Activated gamma-delta T cell treated with Interleukin-2 at 50 U/mL for 16 hours (primary cell): ENCODE measurements at places on chromosomes 1 and 21.

DNA sequence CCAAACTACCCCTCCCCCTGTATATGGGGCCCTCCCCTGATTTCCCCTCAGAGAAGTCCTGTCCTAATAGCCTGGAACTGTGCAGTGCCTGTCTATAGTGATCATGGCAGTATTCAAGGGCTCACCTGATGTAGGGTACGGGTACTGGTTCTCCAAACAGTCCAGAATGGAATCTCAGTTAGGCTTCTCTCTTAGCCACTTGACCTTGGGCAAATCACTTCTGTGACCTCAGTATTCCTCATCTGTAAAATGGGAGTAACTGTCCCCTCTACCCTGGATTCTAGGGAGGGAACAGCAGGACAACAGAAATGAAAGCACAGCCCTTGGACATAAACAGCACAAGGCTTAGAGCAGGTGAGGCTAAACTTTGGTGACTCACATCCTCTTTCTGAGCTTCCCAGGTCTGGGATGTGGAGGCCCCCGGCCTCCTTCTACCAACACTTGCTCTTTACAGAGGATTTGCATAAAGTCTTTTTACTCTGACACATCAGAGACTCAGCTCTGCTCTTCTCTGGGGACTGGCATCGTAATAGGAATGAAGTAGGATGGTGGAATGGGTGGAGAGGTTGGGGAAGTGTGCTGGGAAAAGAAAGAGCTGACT is 20.0 kb upstream of the PDZK1IP1 start:
- no peak for DNase-seq

- DNase-seq: no peak
These were observed 23.9 kb downstream of the TRPM2 start for GRCh38 chr21:44377201-44377921.

DNA sequence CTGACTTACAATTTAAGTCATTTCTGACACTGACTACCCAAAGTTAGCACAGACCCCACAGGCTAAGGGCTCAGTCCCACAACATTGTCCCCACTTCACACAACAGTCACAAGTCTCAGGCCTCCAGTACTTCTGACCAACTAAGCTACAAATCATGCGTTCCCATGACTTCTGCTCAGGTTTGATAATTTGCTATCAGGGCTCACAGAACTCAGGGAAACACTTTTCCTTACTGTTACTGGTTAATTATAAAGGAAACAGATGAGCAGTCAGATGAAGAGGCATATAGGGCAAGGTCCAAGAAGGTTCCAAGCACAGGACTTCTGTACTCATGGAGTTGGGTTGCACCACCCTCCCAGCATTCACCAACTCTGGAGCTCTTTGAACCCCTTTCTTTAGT is 151.2 kb upstream of the TNR start:
- no peak for DNase-seq

DNA sequence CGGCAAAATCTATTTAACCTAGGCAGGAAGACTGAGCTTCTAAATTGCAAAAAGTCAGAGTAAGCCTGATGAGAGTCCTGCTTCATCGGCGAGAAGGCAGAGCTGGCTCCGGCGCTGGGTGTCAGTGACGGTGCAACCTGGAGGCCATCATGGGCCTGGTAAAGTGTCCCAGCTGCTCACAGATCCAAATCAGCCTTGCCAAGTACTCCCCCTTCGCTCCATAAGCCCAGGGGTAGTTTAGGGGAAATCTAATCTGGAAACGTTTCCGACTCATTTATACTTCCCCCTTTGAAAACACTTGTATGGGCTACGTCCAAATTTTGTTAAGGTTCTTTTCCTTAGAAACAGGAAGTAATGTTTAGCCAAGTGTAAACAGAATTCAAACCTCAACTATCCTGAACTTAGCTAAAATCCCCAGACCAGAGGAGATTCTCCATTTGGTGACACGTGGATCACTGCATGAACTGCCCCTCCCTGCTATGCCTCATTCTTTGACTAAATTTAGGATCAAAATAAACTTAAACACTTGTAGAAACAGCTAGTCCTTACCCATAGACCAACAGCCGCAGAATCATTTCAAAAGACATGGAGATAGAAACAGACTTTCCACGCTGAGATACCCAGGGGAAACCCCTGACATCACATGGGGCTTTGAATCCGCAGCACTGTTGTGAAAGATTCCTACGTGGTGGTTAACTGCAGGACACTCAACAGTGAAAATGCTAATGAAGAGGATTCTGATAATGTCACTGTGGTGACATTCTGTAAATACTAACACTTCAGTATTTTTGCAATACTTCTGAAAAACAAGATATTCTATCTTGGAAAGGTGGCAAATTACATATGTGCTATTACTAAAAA is 172.7 kb downstream of the TGFBR3 start:
- peak; percentile 35 for DNase-seq

GRCh38 chr21:45998276-45998701 is 16.7 kb downstream of the COL6A1 start:
- DNase-seq: no peak

DNA sequence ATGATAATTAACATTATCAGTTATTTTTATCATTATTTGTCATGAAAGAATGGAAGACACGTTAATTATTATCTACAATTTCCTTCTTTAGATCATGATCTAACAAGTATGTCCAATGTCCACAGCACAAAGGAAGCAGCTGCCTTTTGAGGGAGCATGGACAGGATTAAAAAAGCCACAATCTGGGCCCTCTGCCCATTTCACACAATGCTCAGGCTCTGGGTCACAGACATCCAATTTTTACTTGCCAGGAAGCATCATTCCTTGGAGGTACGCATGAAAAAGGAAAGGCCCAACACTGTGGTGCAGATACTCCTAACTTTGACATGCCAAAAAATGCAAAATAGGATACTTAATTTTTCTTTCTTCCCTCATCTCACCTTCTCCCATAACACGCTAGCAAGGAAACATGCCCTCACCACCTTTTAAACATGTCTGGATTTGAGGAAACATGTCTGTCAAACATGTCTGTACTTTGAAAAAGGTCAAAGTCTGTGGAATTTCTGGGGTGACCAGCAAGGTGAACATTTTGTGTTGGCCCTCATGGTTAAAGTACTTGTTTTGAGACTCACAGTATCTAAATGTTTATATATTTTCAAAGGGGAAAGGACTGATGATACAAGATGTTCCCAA is 40.0 kb downstream of the GADD45A start:
- DNase-seq: no peak

GRCh38 chr1:18360251-18360650 is 120.5 kb upstream of the KLHDC7A start:
- DNase-seq: no peak

- no peak for DNase-seq
These were observed 99.0 kb downstream of the KCNN3 start for GRCh38 chr1:154770897-154771594.

DNA sequence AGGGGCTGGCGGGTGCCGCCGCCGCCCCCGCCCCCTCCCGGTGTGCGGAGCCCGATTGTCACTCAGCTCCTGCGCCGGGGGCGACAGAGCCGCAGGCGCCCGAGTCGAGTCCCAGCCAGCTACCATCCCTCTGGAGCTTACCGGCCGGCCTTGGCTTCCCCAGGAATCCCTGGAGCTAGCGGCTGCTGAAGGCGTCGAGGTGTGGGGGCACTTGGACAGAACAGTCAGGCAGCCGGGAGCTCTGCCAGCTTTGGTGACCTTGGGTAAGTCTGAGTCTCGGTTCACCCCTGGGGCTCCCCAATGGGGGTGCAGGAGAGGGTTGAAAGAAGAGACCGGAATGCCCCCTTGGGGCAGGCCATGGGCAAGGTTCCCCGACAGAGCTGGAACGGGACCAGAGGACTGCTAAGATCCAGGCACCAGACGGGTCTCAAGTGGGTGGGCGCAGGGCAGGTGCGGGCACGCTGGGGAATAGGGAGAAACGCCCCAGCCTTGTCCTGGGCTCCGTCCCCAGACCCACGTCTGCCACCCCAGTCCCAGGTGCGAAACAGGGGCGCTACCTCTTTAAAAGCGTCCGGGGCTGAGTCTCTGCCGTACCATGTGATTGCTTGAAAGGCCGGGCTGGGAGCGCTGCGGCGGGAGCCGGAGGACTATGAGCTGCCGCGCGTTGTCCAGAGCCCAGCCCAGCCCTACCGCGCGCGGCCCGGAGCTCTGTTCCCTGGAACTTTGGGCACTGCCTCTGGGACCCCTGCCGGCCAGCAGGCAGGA is at the start of gene ADORA1:
TSS of gene ADORA1 (plus strand) at position 61 of the 765 bp plus-strand sequence. CDS start 1,116 bp downstream, outside the sequence.
- DNase-seq: no peak

GRCh38 chr1:19081218-19081893 is 124.9 kb upstream of the IFFO2 start:
- DNase-seq: no peak

DNA sequence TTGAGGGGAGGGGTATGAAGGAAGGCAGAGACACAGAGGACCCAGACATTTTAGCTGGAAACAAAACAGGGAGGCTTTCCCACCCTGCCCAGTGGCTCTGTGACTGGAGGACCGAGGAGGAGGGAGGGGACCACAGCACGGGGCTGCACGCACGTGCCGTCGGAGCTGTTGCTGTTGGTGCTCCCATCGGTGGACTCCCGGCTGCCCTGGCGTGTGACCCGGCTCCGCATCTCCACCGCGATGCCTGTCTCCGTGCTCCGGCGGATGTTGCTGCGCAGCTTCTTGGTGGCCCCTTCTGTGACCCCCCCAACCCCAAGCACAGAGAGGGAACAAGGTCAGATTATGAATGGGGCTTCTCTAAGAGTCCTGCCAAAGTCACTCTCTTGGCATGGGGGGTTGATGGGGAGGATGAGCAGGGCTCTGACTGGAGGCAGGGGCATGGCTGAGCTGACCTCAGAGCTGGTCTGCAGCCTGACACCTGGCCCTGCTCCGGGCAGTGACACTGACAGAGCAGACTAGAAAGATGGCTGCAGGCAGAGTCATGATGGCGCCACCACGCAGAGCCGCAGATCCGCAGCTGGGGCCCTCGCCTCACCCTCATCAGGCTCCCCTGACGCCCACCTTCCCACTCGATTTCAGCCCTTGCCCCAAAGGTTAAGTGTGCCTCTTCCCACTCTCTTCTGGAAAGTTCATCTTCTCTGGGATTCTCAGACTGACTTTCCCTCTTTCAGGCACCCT is 29.6 kb downstream of the RIMS3 start:
- DNase-seq: no peak

DNA sequence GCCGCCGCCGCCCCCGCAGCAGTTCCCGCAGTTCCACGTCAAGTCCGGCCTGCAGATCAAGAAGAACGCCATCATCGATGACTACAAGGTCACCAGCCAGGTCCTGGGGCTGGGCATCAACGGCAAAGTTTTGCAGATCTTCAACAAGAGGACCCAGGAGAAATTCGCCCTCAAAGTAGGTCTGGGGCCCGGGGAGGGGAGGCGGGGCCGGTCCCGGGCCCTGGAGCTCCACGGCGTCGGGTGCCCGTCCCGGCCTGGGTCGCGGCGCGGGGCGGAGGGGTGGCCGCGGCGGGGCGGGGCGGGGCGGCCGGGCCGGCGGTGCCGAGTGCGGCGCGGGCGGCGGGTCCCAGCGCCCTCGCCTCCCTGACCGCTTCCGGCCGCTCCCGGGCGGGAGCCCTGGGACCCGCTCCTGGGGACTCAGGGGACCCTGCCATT is 646 bp downstream of the MAPKAPK2 start:
- DNase-seq: peak; percentile 15

DNA sequence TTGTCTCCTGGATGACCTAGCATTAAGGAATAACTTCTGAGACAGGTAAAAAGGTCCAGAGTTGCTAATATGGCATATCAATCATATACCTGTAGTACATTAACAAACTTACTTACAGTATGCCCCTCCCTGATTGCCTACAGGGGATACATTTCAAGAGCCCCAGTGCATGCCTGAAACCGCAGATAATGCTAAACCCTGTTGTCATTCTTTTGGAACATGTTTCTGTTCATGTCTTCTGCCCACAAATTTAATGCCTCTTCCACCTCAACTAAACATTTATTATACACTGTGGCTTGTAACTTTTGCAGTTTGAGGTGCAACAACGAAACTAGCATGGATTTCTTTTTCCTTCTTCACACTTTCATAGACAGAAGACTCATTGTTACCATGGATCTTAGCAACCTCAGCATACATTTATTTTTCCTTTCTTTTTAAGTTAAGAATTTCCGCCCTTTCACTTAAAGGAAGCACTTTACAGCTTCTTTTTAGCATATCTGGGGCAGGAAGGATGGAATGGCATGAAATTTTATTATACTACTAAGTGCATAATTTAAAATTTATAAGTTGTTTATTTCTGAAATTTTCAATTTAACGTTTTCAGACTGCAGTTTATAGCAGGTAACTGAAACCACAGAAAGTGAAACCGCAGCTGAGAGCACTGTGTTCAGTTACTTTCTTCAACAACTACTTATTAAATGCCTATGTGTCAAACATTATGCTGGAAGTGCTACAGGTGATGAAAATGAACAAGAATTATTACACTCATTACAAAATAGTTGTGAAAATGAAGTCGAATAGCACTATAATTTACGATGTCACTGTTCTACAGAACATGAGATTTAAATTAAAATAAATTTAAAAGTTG is 25.3 kb downstream of the F13B start:
- DNase-seq: no peak

DNA sequence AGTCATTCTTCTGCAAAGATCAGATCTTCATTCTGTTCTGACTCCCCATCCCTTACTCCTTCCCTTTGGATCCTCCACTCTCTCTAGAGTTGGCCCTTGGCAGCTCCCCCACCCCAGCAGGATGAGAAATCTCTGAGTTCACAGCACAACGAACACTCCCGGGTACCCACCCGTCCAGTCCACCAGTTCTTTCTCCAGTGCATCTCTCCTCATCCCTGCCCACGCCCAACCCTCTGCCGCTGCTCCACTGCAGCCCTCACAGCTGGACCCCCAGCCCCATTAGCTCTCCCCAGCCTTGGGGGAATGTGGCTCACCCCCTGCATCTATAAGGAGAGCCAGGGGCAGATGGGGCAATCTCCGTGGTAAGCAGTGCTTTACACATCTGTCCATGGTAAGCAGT is 125.7 kb downstream of the MATN1 start:
- DNase-seq: no peak

- no peak for DNase-seq
These were observed 630 bp downstream of the HPCA start for GRCh38 chr1:32886828-32887414.

- DNase-seq: no peak
These were observed 60.4 kb downstream of the ARHGEF10L start for GRCh38 chr1:17599954-17600300.

DNA sequence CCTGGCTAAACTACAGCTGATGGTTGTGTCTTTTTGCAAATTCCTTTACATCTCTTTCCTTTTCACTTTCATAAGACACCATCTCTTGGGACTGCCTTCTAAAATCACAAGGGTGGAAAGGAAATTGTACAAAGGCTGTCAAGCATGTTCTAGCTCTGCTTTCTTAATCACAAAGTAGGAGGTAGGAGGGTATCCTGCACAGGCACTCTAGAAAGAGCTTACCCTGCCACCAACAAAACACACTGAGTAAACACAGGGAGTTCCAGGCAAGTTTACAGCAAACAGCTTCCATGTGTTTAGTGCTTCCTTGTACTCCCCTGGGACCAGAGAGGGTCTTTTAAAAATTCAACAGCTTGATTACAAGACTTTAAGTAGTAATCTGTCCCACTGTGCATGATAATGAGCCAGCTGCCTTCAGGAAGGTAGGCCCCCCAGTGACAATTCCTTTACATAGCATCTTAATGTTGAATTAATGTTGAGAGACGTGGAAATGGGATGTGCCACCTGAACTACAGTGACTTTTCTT is 2.4 kb downstream of the PLPP3 start:
- DNase-seq: no peak

GRCh38 chr1:2443277-2444137 is 31.1 kb upstream of the PEX10 start:
- peak; percentile 13 for DNase-seq

GRCh38 chr21:45011426-45011825 is 63.0 kb upstream of the ADARB1 start:
- DNase-seq: no peak
